ENCODE measurements at places on chromosomes 1 and 21.

DNA sequence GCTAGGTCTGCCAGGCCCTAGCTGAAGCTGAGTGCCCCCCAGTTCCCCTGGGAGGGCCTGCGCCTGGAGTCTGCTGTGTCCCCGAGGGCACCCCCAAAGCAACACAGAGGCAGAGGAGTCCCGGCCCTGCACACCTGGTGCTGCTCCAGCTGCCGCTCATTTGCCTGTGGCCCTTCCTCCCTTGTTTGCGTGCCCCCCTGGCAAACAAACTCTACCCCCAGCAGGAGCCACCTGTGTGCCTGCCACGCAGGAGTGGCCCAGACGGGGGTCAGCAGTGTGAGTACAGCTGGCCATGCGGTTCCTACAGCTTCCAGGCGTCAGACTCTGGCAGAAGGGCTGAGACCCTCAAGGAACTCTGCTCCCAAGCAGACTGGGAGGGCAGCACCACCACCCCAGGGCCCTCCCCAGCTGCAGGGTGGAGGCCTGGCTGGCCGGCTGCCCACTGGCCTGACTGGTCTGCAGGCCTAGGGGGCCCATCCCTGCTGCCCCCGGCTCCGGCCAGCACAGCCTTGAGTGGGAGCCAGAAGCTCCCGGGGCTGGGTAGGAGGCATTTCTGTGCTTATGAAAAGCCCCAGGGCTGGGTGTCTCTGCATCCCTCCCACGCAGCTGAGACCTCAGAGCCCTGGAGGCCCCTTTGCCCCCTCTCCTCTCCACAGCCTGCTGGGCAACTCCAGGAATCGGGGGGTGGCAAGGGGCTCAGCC, 563 bp upstream of the TAS1R3 start:
- DNase-seq, result no peak

DNA sequence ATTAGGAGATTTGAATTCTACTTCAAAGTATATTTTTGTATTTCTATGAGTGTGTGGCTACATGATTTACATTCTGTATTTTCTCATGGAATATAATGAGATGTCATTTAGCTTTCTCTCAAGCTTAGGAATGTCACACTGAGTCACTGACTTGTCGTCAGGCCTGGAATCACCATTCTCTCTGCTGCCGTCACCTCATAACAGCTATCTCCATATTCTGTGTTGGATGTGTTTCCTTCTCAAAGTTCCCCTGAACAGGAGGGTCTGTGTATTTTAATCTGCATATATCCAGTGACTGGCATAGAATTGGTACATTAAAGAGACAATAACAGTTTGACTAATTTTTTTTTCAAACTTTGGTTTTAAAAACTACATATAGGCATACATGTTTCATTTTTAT, 35.9 kb downstream of the LYPLAL1 start:
- DNase-seq, result no peak

DNA sequence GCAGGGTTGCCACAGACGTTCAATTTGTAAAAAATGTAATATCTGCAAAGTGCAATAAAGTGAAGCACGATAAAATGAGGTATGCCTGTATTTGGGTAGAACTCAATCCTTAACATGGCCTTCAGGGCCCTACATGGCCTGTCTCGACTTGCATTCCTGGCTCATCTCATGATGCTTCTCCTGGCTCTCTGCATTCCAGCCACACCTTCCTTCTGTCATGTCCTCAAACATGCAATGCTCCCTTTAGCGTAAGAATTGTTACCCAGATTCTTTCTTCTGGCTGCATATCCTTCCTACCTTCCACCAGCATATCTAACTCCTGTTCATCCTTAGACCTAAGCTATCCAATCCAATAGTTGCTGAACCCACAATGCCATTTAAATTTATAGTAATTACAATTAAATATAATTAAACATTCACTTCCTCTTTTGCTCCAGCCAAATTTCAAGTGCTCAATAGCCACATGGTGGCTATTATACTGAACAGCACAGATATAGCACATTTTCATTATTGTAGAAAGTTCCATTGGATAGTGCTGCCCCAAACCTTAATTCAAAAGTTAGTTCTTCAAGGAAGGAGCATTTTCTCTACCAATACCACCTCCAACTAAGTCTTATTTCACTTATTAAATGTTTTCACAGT, 32.6 kb downstream of the FGGY start:
- DNase-seq, result no peak

- peak; percentile 83 for DNase-seq
Measured at GRCh38 chr1:39845569-39846566, 37.4 kb downstream of the TRIT1 start.

GRCh38 chr1:28965271-28965870, 51.0 kb downstream of the EPB41 start:
- DNase-seq, result no peak

DNA sequence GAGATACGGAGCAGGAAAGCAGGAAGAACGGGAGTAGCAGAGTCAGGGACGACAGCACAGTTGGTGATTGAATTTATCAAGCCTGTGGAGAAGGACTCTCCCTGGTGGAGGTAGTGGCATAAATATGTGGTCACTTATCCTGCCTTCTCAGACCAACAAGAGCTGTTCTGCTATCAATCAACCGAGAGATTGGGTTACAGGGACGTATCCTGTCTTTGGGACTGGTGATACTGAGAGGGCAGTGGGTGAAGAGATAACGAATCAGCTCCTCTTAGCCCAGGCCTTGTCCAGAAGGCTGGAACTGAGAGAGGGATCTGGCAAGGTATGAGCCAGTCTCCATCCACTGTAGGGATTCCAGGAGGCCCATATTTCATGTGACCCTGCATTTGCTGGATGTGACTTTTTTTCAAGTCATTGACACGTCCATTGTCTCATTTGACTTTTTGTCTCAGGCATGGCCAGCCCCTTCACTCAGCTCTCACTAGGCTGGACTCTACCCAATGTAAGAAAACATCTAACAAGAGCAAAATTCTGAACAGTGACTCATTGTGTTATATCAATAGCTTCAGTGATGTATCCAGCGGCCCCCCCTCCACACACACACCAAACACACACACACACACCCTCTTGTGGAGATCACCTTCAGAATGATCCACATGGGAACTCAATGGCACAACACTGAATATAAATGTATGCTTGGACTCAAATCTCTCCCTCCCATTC, 11.3 kb downstream of the C1orf116 start:
- no peak for DNase-seq

- DNase-seq, result no peak
Measured at GRCh38 chr1:188517139-188517538, 1688.4 kb downstream of the PLA2G4A start.

- DNase-seq, result no peak
Measured at GRCh38 chr1:114715952-114716303, 643 bp downstream of the NRAS start.

DNA sequence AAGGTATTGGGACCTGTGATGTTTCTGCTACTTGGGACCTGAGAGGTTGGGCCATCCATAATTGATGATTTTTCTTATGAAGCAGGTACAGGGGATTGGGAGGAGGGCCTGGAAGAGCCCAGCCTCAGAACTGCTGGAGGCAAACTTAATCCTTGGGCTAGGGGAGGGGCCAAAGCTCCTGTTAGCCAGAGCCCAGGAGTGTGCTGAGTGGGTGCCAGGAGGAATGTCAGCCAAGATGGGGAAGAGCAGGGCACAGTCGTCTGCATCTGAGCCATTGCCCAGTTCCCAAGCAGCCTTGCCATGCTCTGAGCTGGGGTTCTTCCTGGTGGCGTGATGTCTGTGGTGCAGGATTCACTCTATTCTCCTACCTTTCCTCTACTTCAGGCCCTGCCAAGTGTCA, 5.8 kb downstream of the MAPKAPK2 start:
- DNase-seq, result no peak

DNA sequence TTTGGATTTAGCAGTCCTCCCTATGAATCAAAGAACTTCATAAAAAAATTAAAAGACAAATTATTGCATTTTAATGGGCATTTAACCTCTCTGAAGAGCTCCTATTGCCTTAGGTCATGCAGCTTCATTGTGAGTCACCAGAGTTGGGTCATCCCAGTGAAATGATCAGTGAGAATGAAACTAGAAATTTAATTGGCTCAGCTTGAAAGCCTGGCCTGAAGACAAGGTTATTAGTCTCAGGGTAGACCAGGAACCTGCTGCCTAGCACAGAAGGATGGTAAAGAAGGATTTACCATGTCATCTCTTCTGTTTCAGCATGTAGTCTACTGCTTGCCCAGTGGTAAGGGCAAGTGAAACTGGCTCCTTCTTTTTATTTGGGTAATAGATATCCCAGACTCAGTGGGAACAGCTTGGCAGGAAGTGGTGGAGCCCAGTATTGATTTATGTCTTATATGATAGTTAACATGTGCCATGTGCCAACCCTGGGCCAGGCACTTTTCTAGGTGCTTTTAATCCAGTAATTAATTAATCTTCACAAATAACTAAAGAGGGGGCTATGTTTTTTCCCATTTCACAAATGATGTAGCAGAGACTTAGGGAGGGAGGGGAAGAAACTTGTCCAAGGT, 23.6 kb downstream of the LAMC2 start:
- DNase-seq, result no peak

GRCh38 chr1:181131255-181131941, 42.9 kb downstream of the IER5 start:
- no peak for DNase-seq

DNA sequence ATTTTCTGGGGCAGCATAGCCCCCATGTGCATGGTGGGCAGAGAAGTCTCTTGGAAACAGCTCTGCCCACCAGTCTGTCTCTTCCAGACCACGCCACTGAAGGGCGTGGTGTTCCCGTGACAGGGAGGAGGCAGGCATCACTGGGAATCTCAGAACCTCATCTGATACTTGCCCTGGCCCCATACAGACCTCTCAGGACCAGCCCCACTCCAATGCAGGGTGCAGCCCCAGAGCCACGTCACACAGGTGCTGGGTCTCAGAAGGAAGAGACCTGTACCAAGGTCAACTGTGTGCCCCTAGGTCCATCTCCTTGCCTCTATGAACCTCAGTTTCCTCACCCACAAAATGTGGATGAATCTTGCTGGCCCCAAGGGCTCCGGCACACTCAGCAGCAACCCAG, 7.3 kb downstream of the RAP1GAP start:
- DNase-seq, result peak; percentile 11

DNA sequence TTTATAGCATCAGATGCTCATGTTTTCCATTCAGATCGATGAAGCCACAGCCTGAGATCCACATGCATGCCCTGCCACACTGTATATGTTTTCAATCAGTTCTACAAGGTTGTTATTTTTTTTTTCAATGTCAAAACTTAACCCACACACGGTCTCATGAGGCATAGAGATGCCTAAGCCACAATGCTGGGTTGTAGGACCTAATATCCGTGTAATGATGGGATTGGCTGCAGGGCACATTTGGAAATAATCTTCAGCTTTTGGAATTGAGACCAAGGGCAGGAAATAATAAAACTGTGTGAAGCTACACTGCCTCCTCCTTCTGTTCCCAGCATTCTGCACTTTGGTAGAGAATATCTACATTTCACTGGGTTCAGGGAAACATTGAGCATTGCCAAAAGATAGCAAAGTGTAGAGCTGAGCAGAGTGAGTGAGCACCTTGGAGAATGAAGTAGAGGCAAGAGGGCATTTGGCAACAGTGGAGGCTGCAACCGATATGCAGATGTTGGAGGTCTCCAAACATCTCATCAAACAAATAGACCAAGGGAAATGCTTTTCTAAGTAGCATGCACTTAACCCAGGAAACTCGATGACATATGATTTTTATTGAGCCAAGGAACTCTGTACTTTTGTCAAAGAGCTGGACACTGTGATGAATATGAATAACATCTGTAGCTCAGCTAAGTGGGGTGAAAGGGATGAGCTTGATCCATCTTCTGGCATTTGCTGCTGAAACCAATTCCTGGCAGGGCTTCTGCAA, 176.7 kb downstream of the LYPLAL1 start:
- no peak for DNase-seq

DNA sequence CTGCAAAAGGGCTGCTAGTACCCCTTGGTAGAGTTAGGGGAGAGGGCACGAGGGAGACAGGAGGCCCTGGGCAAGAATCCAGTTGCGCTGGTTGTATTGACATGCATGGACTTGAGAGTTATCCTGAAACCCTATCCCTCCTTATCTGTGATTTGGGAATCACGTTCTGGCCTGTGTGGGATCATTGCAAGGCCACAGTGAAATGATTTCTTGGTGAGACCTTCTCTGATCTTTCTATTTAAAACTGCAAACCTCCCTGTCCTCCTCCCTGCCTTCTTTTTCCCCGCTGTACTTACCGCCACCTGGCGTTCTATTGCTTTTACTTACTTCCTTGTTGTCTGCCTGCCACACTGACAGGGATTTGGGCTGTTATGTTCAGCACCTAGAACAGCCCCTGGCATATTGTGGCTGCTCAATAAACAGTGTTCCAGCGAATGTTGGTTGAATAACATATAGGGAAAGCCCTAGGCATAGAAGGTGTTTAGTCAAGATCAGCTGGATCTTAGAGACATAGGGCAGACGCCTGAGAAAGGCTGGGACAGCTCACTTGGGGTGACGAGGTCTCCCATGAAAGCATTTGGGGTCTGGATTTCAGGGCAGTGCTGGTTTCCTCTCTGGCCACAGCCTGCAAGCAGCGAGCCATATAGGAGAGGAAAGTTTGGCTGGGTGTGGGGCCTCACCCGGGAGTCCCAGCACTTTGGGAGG, 25.6 kb downstream of the ALPL start:
- no peak for DNase-seq

GRCh38 chr1:31238986-31239613, 587 bp downstream of the NKAIN1 start:
- no peak for DNase-seq

DNA sequence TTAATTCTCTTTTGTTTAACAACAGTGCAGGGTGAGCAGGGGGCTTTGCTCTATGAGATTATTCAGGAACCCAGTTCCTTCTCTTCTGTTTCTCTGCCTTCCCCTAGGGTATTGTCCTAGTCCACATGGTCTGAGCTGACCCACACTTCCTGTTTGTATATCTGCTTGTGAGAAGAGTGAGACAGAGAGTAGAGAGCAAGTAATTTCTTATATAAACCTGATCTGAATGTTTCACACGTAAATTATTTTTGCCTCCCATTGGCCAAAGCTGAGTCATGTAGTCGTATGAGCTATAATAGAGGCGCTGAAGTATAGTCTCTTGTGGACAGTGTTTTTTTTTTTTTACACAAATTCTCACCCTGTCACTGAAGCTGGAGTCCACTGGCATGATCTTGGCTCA, 134.2 kb upstream of the SERTAD4 start:
- DNase-seq, result no peak

- no peak for DNase-seq
Measured at GRCh38 chr1:188668083-188668482, 1809.6 kb downstream of the BRINP3 start.

DNA sequence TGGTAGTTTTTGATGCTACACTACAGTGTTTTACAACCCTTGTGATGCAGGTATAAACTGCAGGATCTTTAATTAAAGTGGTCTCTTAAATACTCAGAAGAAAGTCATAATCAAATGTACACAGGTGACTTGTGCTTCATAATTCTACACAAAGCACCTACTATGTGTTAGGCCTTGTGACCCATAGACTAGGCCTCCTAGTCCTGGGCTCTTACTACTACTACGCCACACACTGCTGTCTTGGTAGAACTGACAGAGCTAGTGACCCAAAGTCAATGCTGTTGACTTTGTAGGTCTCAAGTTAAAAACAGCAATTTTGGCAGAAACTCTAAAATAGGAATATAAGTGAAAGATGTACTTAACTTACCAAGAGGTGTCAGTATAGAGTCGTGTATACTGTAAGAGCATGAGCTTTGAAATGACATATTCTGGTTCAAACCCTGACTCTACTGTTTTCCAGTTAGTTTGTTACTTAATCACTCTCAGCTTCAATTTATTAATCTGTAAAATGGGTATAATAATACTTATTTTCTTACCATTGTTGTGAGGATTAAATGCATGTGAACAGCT, 48.6 kb upstream of the LMO4 start:
- no peak for DNase-seq
